NCI-H187 treated with DMSO at 0.1 percent for 48 hours (cell line): ENCODE measurements at places on chromosomes 4 and X.

- no peak for DNase-seq
These were observed 85.2 kb downstream of the MAPK10 start for GRCh38 chr4:86274642-86275041.

DNA sequence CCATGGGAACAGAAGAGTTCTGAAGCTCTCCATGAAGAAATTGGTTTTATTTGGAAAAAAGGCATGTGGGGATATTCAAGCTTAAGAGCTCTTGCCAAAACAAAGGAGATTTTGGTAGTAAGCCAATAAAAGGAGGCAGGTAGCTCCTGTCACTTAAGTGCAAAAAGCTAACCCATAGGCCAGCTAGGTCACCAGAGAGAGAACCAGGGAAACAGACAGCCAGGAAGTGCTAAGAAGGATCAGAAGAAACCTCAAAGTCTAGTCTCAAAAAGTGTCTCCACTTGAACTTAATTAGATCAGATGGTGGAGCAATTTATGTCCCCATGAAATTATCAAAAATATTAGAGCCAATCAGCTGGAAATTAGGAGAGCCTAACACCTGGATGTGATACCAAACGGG, 49.2 kb downstream of the CD40LG start:
- DNase-seq: no peak

- no peak for DNase-seq
These were observed 640 bp downstream of the PHF8 start for GRCh38 chrX:54043541-54044125.

DNA sequence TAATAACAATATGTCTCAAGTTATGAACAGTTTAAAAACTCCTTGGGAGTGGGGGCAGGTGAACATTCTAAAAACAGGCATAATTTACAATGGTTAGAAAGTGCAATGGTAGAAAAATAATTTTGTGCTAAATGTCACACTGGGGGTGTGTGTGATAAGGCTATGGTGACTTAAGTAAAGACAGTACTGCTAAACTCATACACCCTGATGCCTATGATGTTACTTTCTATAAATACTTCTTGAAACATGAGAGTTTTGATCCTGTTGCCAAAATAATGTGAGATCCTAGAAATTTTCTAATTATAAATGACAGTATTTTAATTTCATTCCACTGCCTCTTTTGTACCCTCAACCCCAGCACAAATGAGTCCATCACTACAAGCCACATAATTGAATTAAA, 144.2 kb downstream of the POLA1 start:
- no peak for DNase-seq

- no peak for DNase-seq
These were observed 976.5 kb downstream of the RPA4 start for GRCh38 chrX:97860226-97860625.

DNA sequence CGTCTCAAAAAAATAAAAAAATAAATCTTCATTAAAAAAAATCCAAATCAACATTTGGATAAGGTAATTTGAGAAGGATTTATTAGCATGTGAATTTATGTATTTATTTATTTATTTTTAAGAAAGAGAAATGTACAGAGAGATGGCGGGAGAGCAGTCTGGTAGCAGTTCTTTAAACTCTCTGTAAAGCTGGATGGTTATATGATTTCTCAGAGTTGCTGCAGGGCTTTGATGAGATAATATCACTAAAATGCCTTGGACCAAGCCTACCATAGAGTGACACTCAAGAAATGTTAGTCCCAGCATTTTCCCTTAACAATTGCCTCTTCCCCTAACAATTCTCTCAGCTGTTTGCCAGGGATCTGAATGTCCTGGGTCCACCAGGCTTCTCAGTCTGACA, 103.4 kb upstream of the LNX1 start:
- DNase-seq: no peak

DNA sequence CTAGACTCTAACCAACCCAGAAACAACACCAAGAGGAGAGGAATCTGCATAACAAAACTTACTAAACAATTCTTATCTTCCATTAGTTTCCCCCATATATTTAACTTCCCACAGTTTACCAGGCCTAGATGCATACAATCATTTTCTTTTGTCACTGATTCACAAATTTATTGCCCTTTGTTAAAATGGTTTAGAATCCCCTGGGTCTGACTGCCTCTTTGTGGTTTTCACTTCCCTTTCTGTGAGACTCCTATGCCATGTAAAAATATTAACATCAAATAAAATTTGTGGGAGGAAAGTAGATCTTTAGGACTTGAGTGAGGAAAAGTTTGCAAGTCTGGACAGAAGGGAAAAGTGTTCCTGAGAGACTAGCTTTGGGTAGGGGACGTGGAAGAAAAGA, 393.8 kb upstream of the CNKSR2 start:
- no peak for DNase-seq

GRCh38 chrX:1407035-1407434, 15.1 kb upstream of the SLC25A6 start:
- no peak for DNase-seq

DNA sequence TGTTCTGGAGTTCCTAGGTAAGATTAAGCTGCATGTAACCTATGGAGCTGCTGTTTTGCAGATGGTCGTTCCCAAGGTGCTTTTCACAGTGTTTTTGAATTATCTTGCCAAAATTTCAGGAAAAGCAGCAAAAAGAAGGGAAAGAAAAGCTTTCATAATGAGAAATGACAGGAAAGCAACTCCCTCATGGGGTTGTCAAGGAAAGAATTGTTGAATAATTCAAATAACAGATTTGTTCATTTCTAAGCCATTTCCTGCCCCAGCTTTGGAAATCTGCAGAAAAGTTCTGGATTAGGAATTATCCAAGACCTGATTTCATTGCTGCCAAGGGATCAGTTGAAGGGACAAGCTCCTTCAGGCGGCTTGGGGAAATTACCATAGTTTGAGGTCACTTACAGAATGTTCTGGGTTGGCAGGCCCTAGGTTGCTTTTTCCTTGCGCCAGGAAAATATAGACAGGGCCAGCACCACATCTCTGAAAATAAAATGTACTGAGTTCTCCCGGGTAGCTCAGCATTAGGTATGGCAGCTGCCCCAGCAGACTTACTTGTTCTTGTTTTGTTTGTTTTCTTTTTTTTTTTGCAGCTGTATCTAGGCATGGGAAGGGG, 354.7 kb downstream of the STIM2 start:
- no peak for DNase-seq

DNA sequence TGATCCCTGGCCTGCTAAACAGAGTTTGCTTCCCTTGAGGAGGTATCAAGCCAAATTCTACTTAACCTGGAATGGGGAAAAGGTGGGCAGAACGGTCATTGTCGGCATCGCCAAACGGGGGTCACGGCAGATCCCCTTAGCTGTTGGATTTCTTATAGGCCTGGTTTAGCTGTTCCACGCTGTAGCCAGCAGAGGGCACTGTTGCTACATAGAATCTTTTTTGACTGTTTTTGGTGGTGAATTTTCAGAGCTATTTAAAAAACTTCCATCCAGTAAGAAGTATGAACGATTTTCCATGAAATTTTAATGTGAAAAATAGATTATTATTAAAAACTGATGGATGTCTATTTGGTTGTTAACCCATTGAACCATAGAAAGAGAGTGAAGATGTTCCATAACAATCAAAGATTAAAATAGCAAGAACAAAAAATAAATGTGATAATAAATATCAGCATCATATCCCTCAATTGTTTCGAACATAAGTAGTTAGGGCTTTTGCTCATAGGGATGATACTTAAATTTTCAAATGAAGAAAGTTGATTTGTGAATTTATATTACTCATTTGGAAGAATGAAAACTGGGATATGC, 56.6 kb downstream of the LINC00632 start:
- DNase-seq: no peak
